HT1080 (cell line): ENCODE measurements at places on chromosomes 4 and X. TPM values are rescaled to one million over a fixed set of nuclear protein-coding genes. Genes with fewer than 3 reads are reported as not detected.

DNA sequence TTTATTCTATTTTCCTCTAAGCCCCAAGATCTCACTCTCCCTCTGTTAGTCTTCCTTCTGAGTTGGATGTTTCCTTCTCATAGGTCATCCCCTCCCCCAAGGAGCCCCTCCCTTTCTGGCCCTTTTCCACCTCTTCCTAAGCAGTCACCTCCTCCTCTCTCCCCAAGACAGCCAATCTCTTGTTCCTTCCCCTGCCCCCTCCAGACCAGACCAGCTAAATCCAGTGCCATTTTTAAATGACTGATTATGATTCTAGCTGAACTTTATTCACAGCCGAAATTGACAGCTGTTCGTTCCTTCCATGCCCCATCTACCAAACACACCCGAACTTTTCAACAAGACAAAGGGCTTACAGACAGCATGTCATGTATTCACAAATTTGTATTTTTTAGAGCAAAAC lies 1.9 kb downstream of the SPIN2A start:
- no peak for DNase-seq

DNA sequence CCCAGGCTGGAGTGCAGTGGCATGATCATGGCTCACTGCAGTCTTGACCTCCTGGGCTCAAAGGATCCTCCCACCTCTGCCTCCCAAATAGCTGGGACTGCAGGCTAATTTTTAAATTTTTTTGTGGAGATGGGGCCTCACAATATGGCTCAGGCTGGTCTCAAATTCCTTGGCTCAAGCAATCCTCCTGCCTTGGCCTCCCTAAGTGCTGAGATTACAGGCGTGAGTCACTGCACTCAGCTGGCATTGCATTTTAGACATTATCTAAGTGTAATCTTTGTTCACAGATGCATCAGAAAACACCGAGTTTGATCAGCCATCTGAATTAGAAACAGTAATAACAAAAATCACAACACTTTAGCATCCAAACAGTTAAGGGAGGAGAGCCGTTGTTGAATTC lies 53.4 kb upstream of the CBR4 start:
- DNase-seq = no peak

- DNase-seq = no peak
Measured at GRCh38 chr4:52685316-52685715, 26.2 kb upstream of the USP46 start.

- no peak for DNase-seq
Measured at GRCh38 chr4:23392860-23393458, 496.9 kb downstream of the PPARGC1A start.

PAGE5 gene
- total RNA-seq = 254 and 341 TPM in 2 replicates
